ENCODE measurements at places on chromosomes 1 and 21.

DNA sequence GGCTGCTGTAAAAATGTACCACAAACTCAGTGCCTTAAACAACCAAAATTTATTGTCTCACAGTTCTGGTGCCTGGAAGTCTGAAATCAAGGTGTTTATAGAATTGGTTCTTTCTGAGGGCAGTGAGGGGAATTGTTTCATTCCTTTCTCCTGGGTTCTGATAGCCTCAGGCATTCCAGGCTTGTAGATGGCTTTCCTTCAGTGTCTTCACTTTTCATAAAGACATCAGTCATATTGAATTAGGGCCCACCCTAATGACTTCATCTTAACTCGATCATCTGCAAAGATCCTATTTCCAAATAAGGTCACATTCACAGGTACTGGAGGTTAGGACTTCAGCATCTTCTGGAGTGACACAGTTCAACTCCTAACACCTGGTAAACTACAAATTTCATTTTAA, 15.0 kb downstream of the CDKN2C start:
- no peak for DNase-seq

GRCh38 chr1:29282924-29283803, 46.8 kb downstream of the PTPRU start:
- DNase-seq, result no peak

GRCh38 chr1:15627343-15627988, 10.2 kb downstream of the DDI2 start:
- DNase-seq, result no peak

DNA sequence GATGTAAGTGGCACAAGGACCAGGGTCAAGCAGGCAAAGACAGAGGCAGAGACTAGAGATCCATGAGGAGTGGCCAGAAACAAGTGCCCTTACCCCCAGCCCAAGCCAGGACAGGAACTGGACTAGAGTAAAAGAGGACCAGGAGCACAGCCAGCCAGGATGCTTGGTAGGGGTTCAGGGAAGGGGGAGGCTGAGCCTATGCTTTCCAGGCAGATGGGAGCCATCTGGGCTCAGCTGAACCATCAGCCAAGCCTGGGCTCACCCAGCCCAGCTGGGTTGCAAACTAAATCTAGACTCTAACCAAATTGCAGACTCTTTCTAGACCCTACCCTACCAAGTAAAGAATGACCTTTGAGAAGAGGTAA, 15.2 kb downstream of the PDZK1IP1 start:
- DNase-seq, result no peak

DNA sequence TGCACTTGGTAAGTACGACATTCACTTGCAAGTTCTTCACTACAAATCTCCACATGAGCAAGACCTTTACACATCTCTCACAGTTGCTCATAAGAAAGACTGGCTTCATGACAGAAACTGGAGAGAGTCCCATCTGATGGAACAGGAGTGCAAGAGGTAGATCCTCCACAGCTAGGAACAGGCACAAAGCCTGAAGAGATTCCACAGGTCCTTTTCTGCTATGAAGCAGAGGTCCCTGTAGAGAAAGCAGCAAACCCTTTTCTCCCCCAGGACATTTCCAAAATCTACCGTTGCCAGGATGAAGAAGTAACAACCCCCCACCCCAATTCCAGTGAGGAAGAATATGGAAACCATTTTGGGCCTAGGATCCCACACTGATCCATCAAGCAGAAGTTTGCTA, 47.3 kb downstream of the EIF4G3 start:
- DNase-seq, result no peak

GRCh38 chr1:205046870-205047269, 3.9 kb downstream of the CNTN2 start:
- no peak for DNase-seq

DNA sequence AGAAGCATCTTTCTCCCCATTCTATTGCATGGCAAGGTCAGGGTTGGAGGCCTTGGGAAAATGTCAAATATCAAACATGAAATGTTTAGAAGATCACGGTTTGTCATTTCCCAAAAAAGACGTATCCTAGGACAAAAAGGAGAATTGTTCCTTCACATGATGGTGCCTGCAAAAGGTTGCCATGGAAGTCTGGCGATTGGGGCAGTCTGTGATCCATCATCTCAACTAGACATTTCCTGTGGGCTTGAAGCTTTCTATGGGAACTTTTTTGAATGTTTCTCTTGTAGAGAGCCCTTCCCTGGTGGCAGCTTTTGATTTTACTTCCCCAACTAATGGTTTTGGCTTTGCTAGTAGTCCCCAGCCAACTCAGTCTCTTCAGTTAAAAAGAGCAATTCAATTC, 106.3 kb downstream of the TGFB2 start:
- DNase-seq, result no peak

- DNase-seq, result no peak
These were observed 7.6 kb upstream of the HHAT start for GRCh38 chr1:210321131-210321530.

DNA sequence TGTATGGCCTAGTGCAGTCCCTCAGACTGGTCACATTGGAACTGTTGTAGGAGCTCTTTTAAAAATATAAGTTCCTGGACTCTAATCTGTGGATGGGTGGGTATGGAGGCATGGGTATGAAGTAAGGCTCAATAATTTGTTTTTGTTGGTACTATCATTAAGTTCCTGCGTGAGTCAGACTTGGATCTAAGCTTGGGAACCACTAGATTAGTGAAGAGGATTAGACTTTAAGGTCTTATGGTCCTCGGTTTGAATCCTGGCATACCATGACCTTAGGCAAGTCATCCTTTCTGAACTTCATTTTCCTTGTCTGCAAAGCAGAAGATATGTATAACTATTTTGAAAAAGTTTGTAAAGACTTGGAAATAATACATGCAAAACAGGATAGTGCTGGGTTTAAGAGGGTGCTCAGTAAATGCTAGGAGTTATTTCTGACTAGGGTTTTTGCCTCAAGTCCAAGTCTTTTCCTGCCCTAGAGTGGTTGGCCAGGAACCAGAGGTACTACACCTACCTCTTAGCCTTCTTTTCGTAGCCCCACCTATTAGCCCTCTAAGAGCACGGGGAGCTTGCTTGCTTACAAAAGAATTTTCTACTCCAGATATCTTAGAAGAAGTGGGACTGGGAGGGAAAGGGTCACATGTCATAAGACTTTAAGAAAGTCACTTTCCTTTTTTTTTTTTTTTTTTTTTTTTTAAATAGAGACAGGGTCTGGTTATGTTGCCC, 38.6 kb upstream of the METTL18 start:
- no peak for DNase-seq

DNA sequence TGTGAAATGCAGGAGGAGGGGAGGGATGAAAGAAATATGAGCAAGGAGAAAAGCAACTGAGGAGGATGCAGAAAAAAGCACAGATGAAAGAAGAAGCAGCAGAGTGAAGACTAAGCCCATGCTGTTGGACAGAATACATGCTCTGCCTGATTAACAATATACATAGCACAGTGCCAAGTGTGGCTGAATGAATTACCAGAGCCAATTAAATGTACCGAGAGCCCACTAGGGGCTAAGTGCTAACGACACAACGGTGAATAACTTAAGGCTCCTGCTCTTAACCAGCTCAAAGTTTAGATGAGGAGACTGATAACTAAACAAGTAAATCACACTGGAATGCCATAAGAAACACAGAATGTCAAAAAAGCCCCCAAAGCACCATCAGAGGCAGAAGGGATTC, 15.6 kb downstream of the CADM3 start:
- no peak for DNase-seq

DNA sequence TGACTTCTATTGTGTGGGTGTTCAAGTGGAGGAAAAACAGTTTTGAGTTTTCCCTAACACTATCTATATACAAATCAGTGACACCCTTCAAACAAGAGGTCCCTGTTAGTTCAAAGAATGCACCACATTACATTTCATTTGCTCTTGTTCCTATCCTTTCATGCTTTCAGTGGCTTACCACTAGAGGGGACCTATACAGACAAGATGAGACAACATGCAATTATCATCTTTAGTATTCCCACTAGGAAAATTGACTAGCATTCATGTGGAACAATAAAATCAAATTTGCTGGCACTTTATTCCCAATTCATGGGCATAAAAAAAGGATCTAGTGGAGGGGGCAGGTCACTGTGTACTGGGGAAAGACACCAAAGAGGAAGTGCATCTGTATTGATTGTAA, 13.3 kb upstream of the SIPA1L2 start:
- no peak for DNase-seq

GRCh38 chr1:206944703-206945102, 1.6 kb downstream of the PIGR start:
- DNase-seq, result no peak

DNA sequence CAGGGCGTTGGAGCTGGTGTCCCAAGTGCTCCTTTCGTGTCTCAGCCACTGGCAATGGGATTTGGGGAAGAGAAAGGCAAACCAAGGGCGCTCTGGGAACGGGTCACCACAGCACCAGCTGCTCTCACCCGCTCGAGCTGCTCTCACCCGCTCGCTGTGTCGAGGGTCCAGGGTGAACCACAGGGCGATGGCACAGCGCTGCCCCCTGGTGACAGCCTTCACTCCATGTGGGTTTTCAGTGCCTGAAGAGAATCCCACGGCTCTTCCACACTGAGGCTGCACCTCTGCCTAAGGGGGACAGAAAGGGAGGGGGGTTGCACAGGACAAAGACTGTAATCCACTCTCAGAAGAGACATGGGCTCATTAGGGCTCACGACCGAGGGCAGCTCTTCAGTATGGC, 7.1 kb upstream of the CLDN19 start:
- DNase-seq, result peak; percentile 12

- DNase-seq, result no peak
These were observed 155.4 kb downstream of the CLEC20A start for GRCh38 chr1:178341261-178341956.

GRCh38 chr1:168422203-168422847, 121.5 kb downstream of the XCL2 start:
- no peak for DNase-seq

DNA sequence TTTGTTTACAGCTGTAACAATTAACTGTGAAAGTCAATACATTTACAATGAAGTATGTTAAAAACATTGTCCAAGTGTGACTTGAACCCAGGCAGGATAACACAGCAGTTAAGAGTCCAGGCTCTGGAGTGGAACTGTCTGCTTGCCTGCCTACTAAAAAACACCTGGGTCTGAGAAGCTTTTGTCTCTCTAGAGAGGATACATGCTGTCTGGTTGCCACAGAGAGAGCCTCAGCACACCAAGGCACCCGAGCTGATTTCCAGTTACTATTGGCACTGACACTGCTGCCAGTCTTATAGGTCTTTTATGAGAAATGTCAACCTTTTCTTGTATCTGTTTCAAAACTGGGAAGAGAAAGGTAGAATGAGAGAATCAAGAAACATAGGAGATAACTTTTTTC, 20.2 kb upstream of the RALGPS2 start:
- DNase-seq, result no peak

DNA sequence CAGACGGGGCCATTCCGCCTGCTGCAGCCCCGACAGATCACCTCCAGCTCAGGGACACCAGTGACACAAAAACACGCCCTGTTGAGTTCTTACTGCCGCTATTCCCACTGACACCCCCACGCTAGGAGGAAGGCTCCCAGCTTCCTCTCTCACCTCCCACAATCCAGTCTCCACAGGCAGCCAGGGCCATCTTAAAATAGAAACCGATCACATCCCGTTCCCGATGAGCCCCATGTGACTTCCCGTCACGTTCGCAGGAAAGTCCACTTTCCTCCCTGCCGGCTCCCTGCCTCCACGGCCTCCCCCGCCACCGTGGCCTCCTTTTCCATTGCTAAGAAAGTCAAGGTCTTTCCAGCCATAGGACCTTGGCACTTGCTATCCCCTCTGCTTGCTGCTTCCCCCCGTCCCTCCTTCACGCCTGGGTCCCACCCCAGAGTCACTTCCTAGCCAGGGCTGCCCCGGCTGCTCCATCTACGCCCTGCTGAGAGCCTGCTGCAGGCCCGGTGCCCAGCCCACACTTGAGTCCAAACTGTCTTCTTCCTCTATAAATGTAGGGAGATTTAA, 24.0 kb upstream of the DDOST start:
- DNase-seq, result no peak

DNA sequence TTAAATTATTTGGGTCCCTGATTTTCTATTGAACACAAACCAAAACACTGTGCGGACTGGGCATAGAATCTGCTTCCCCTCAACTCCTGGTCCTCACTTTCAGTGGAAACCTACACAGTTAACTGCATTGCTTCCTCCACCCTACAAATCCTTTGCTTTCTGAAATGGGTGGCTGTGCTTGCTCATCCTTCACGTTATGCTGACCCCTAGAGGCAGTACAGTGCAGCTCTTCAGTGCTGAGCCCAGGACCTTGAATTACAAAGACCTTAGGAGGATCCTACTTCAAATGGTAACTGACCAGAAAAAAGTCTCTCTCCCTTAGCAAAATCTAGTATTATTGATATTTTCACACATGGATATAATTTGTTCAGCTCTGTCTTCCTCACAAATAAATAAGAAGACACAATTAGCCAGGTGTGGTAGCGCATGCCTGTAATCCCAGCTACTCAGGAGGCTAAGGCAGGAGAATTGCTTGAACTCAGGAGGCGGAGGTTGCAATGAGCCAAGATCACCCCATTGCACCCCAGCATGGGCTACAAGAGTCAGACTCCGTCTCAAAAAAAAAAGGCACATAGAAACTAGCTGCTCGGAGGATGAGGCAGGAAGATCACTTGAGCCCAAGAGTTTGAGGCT, 63.4 kb upstream of the L1TD1 start:
- no peak for DNase-seq

- DNase-seq, result no peak
These were observed 57.4 kb downstream of the SSX2IP start for GRCh38 chr1:84632673-84633434.

DNA sequence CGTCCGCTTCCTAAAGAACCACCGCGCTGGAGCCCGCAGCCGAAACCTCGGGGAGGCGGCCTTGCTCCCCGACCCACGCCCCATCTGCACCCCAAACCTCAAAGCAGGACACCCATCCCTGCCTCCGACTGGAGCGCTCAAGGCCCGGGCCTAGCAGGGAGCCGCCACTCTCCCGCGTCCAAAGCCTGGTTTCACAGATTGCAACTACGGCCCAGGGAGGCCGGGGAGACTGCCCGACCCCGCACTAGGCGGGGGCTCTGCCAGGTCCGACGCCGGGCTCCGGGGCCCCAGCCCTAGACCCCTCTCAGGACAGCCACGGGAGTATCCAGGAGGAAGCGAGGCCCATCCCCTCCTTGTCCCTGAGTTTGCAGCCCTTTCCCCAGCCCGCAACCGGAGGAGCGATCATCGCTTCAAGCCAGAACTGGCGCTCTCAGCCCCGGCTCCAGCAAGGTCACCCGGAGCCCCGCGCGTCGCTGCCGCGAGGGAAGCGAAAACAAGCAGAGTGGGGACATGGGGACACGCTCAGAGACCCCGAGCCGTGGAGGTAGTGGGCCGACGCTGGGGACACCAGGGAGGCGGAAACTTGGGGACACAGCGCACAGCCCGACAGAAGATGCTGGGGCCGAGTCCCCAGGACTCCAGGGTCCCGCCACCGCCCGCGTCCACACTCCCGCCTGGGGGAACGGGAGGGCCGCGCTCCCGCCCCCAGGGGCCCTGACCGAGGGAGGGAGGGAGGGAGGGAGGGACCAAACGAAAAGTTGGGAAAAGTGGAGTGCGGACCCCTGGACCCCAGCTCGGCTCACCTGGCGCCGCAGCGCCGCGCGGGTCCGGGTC, 433 bp downstream of the TMEM200B start:
- DNase-seq, result no peak

- no peak for DNase-seq
These were observed 178.9 kb downstream of the RUNX1 start for GRCh38 chr21:34870246-34870645.

GRCh38 chr1:218468711-218469110, 123.6 kb downstream of the TGFB2 start:
- no peak for DNase-seq
